KG1 (cell line): ENCODE measurements at places on chromosomes 3 and 15.

- no peak for DNase-seq
Observed at GRCh38 chr3:149077628-149078027, 8.7 kb downstream of the HLTF start.

- DNase-seq, result no peak
Observed at GRCh38 chr15:89071471-89071870, 16.8 kb upstream of the ABHD2 start.

DNA sequence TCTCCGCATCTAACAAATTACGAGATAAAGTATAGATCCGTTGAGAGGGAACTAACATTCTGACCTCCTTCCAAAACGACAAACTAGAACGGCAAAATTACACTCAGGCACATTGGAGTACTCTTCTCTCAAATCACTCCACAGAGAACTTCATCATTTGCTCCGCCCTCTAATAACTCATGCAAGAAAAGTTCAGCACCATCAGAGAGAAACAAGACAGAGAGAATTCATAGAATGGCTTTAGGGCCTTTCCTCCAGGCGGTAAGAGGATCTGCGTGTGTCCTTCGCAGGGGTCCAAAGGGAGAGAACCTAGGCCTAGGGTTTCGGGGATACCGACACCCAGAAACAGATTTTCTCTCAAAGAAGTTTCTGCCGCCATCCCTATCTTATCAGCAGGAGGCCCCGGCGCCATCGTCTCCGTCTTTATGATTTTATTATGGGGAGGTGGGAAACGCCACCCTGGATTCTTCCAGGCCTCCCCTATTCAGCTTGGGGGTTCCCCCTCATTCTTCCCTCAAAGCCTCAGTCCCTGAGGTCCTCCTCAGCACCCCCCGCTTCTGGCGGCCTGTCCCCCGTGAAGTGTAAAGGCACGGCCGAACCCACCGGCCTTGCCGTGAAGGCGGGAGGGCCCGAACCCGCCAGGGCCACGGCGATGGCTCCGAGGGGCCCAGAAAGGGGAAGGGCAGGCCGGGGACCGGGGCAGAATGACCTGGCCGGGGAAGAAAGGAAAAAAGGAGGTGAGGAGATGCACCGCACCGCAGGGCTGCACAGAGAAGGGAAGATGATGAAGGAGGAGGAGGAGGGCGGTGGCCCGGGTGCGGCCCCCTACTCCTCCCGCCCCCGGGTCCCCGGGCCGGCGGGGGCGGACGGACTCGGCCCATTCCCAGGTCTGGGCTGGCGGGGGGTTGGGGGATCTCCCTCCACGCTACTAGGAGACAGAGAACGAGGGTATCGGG is 768 bp downstream of the UBXN7 start:
- DNase-seq, result peak; percentile 40

DNA sequence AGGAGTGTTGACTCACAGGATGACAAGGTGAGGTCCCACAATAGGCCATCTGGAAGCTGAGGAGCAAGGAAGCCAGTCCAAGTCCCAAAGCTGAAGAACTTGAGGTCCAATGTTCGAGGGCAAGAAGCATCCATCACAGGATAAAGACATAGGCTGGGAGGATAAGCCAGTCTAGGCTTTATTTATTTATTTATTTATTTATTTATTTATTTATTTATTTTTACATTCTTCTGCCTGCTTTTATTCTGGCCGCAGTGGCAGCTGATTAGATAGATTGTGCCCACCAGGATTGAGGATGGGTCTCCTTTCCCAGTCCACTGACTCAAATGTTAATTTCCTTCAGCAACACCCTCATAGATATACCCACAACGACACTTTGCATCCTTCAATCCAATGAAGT is 472.2 kb upstream of the DPPA4 start:
- DNase-seq, result no peak

GRCh38 chr3:183807209-183807728 is 18.1 kb downstream of the MAP6D1 start:
- DNase-seq, result no peak

- no peak for DNase-seq
Observed at GRCh38 chr3:160378331-160379109, 20.5 kb downstream of the IFT80 start.

DNA sequence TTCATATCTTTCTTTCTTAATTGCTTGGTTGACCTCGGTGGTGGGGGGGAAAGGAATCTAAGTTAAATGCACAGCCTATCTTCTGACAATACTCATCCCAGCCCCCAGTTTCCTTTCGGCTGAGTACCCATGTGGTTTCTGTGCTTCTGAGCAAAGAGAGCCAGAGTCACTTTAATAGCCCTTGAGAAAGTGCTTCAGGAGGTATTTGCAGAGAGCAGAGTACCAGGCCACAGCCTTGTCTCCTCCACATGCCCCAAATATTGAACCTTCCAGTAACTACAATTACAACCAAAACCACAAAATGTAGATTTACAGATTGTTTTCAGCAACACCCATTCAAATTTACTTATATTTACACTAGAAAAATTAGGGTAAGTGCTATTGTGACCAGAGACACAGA is 647.4 kb downstream of the NR2F2 start:
- DNase-seq, result no peak

GRCh38 chr3:174619239-174619638 is 239.9 kb upstream of the NAALADL2 start:
- DNase-seq, result no peak

GRCh38 chr3:141372656-141373055 is 4.4 kb downstream of the ZBTB38 start:
- DNase-seq, result no peak

- DNase-seq, result peak; percentile 36
Observed at GRCh38 chr3:187318819-187319616, 27.5 kb upstream of the MASP1 start.

DNA sequence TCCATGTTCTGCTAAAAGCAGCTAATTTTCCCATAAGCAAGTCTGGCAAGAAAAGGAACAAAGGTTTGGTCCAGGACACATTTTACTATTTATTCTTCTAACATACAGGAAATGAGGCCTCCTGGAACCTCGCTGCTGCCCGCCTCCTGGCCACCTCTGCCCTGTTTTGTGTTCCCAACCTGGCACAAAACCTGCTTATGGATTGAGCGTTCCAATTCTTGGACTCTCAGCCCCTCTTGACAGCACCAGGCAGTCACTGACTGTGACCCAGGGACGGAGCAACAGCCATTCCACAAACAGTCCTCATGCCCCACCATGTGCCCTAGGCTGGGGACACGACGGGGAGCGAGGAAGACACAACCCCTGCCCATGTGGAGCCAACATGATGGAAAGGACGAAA is 11.6 kb upstream of the SSUH2 start:
- no peak for DNase-seq

GRCh38 chr15:82595766-82596165 is 51.4 kb downstream of the CPEB1 start:
- no peak for DNase-seq

DNA sequence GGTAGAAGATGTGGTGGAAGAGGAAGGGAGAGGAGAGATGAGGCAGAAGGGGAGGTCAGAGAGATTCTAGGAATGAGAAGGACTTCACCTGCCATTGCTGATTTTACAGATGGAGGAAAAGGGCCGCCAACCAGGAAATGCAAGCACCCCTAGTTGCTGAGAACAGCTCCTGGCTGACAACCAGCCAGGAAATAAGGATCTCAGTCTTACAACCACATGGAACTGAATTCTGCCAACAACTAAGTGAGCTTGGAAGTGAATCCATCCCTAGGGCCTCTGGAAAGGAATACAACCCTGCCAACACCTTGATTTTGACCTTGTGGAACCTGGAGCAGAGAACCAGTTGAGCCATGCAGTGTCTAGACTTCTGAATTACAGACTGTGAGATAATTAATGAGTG is 86.6 kb downstream of the EDEM1 start:
- no peak for DNase-seq

GRCh38 chr15:39672666-39673065 is 91.8 kb downstream of the THBS1 start:
- no peak for DNase-seq

DNA sequence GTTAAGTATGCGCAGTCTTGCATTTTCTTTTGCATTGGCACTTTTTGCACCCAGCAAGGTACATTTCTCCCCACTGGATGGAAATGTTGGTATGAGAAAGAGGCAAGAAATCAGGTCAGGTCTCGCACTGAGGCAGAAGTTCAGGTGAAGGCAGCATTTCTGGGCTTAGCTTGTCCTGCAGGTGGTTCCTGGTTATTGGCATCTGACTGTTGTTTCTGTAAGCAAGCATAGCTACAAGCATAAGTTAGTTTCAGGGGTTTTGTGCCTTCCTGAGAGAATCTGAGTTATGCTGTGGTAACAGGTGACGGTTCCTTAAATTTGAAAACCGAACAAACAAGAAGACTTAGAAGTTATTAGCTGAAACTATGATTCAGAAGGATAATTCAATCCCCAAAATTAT is 139.4 kb upstream of the GRM7 start:
- DNase-seq, result no peak

DNA sequence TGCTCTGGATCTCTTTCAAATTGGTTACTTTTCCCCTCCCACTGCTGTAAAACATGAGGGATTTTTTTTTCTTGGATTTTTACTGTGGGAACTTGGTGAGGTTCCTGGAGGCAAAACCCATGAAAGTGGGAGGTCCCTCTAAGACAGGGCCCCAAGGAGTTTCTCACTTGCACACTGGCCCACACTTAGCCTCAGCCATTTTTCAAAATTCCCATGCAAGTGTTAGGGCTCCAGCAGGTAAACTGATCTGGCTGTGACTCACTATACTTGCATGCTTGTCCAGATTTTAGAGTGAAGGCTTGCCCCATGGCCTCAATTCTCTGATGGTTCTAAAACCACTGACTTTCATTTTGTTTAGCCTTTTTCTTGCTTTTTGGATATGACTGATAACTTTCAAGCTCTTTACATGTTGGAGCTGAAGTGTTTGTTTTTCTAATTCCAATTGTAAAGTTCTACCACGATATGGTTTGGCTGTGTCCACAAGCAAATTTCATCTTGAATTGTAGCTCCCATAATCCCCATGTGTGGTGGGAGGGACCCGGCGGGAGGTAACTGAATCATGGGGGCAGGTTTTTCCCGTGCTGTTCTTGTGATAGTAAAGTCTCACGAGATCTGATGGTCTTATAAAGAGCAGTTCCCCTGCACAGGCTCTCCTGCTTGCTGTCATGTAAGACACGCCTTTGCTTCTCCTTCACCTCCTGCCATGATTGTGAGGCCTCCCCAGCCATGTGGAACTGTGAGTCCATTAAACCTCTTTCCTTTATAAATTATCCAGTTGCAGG is 37.7 kb downstream of the MCCC1 start:
- DNase-seq, result no peak

- no peak for DNase-seq
Observed at GRCh38 chr3:105829229-105829628, 39.6 kb downstream of the CBLB start.

DNA sequence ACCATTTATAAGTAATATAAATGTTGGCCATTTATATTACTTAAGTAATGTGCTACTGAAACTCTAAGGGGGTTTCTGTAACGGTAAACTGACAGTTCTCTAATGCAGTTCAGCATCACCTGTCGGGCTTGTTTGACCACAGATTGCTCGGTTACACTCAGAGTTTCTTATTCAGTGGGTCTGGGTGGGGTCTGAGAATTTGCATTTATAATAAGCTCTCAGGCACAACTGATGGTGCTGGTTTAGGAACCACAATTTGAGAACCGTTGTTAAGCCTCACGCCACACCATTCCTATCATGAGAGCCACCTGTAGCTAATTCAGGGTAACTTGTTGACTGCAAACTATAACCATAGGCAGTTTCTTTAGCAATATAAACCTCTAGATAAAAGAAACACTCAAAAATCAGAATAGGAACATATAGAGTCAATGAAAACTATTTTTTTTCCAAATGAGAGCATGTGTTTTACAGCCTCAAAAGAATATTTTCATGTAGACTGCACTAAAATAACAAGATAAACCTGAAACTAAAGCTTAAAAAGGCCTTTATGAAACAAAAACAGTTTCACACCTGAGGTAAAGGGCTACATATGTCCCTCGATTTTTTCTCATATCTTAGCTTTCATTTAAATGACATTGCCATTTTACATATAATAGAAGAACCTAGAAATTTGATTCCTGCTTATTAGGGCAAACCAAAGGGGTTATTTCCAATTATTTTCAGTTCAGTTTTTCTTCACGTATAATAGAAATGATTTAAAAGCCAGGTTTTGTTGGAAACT is 604.8 kb downstream of the UNC13C start:
- no peak for DNase-seq

- no peak for DNase-seq
Observed at GRCh38 chr3:3178498-3179328, 778 bp downstream of the CRBN start.

- DNase-seq, result no peak
Observed at GRCh38 chr3:77329116-77329515, 289.2 kb downstream of the ROBO2 start.

DNA sequence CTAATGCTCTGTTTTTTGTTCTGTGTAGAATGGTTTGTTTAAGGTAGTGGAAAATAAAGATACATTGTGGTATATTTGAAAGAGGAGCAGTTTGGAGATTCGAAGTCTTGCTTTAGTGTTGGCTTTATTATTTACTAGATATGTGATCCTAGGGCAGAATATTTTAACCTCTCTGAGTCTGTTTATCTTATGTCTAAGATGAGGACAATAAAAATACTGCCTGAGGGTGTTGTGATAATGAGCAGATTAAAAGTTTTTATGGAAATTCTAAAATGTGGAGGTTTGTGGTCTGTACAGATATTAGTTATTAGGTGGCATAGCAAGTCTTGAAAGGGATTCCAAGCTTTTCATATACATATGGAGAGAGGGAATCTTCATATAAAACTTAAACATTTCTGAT is 15.0 kb downstream of the TCF12 start:
- no peak for DNase-seq

- DNase-seq, result no peak
Observed at GRCh38 chr3:156581033-156581432, 26.1 kb upstream of the SSR3 start.

- no peak for DNase-seq
Observed at GRCh38 chr3:12974334-12974733, 98.9 kb downstream of the IQSEC1 start.

- no peak for DNase-seq
Observed at GRCh38 chr15:88083811-88084760, 172.5 kb downstream of the NTRK3 start.

GRCh38 chr3:73451301-73451944 is 173.3 kb downstream of the PDZRN3 start:
- DNase-seq, result no peak

- no peak for DNase-seq
Observed at GRCh38 chr3:168876346-168877035, 780.8 kb upstream of the GOLIM4 start.

- no peak for DNase-seq
Observed at GRCh38 chr3:87035339-87035738, 44.4 kb upstream of the VGLL3 start.

GRCh38 chr3:81289676-81290075 is 471.8 kb downstream of the GBE1 start:
- no peak for DNase-seq
